ENCODE measurements at places on chromosomes 7 and 10.
A peak's percentile ranks its signal among the peaks of the same experiment; 100 is the strongest.

DNA sequence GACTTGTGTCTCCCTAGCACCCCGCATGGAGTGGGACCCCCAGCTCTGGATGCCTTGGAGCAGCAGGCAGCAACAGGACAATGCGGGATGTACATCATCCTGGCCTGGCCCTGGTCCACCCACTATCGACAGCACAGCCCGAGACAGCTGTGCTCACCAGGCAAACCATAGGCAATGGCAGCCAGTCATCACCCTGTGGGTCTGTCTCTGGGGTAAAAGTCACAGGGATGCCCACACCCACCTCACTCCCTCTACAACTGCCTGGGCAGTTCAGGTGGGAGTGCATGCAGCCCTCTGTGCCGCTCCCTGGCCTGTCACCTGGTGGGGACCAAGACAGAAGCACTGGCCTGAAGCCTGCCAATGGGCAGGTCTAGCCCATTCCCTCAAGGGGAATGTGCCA lies 147.8 kb downstream of the GRID1 start:
- DNase-seq, result no peak

DNA sequence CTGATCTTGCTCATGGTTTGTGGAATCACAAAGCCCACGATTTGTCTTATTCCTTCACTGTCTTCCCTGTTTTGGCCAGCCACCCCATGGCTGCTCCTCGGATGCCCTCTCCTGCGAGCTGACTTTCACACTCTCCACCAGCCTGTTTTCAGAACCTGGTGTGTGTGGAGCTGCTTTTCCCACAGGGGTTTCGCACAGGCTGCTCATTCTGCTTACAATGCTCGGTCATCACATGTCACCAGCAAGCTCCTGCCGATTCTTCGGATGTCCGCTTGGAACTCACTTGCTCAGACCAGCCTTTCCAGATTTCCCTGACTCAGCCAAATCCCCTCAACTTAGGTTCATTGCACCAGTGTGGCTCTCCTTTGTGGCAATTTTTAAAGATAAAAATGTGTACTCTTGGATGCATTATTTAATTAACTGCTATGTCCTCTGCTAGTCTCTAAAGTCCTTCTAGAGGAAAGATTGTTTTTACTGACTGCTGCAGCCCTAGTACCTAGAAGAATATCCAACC lies 1018.6 kb upstream of the LRRTM3 start:
- DNase-seq, result no peak

GRCh38 chr10:121457729-121458128 lies 140.5 kb downstream of the FGFR2 start:
- no peak for DNase-seq

- peak; percentile 20 for DNase-seq
These were observed 8.1 kb downstream of the MXI1 start for GRCh38 chr10:110215286-110216170.

DNA sequence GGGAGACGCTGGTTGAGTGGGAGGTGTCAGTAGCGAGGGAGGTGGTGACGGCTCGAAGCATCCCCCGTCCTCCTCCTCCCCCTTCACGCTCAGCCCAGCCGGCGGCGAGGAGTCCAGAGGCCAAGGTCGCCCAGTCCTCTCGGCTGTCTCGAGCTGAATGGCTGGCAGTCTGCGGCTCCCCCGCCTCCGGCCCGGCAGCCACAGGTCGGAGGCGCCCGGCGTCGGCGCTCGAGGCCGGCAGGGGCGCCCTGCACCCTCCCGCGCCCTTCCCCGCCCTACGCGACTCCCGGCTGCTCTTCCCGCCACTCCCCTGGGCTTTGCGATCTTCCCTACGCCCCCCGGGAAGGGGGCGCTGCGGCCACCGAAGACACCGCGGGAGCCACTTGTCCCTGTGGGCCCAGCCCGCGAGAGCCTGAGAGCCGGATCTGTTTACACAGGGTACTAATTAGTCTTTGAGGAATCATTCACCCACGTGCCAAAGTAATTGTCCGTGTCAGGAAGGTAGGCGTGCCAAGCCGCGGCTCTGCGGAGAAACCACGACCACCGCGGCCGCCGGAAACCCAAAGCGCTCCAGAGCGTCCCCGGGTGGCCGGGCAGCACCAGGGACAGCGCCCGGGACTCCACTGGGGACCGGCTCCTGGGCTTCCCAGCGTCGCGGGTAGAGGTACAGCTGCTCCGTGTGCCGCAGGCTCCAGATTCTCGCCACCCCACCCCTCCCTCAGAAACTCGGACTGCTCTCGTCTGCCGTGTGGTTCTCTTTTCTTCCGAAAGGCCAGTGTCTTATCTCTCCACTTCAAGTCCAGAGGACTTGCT lies at the start of gene NXPH1:
Gene NXPH1 (plus strand): TSS at position 133 of the 813 bp plus-strand sequence.
- no peak for DNase-seq

DNA sequence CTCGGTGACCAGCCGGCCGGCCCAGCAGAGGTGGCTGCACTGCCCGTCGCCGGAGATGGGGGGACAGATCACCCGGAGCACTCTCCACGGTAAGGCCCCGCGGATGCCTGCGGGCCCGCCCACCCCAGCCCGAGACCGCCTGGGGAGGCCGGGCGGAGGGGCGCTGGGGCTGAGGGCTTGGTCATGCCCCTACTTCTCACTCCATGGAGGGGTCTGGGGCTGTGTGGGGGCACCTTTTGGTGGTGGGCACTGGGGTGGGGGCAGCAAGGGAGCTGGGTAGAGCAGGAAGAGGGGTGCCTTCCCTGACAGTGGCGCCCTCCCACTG lies 61.8 kb downstream of the NEURL1 start:
- DNase-seq, result no peak

- DNase-seq, result no peak
These were observed 41.8 kb downstream of the JCAD start for GRCh38 chr10:30017556-30017955.

DNA sequence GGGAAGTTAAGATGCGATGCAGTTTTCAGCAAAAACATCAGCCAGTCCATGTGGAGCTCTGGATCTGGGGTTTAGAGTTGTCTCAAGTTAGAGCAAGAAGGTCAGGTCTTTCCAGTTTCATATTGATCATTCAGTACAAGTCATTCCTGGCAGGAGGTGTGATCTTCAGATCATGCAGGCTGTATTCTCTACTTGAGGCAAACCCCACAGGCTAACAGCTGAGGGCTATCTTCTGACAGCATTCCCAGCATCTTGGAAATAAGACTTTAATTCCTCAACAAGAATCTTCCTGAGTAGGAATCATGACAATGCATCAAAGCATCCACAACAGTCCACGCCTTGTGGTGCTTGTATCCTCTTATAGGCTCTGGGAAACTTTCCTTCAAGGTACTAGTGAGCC lies 94.9 kb upstream of the ZNF438 start:
- DNase-seq, result no peak

- DNase-seq, result no peak
These were observed 3.9 kb upstream of the COL17A1 start for GRCh38 chr10:104089621-104090020.

- DNase-seq, result no peak
These were observed 159.2 kb upstream of the PLXNA4 start for GRCh38 chr7:132735476-132735875.

DNA sequence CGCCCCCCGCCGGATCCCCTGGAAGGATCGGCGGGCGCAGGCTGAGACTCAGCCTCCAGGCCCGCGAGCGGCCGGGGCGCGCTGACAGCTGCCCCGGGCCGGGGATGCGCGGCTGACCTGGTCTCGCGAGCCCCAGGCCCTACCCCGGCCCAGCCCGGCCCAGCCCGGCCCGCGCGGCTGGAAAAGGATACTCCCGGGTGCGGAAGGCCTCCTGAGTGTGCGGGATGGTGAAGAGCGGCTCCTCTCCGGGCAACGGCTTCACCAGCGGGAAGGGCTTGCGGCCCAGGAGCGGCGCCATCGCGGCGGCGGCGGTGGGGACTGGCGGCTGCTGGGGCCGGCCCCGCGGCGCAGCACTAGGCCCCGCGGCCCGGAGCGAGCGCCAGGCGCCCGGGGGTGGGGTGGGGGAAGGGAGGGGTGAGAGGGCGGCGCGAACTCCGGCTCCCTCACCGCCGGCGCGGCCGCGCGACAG lies 423 bp downstream of the BAZ1B start:
- no peak for DNase-seq

- DNase-seq, result no peak
These were observed 53.8 kb upstream of the ITGB8 start for GRCh38 chr7:20276705-20277472.

- DNase-seq, result no peak
These were observed 169.3 kb downstream of the ADRA2A start for GRCh38 chr10:111246136-111246535.

DNA sequence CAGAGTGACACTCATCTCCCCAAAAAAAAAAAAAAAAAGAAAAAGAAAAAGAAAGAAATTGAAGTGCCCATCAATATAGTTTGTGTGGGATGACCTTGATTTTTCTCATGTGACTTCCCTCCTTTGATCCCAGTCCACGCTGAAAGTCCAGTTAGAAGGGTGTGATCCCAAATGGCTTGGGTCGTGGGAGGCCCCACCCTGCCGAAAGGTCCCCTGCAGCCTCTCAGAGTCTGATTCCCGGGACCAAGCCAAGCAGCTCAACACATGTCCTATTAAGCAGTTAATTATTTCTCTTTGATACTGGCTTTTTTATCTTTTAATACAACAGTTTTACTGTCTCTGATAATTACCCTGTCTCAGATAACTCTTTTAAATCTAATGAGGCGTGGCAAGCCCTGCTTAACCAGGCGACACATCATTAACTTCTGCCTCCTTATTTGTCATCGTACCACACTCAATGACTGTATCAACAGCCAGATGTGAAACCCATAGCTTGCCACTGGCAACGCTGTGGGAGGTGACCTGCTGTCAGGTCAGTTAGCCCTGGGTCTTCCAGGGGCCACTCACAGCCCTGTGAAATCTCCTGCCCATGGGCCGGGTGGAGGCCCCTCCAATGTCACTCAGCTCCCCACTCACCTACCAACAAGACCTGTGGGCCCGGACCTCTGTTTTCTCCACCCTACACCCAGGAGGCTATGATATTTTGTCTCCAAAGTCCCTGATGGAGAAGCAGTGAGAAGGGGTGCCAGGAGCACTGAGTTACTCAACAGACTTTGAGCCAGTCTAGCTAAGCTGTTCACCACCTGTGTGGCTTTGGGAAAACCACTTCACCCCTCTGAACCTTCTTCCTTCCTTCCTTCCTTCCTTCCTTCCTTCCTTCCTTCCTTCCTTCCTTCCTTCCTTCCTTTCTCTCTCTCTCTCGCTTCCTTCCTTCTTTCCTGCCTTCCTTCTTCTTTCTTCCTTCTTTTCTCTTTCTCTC lies 110.0 kb upstream of the SFMBT2 start:
- DNase-seq, result no peak

DNA sequence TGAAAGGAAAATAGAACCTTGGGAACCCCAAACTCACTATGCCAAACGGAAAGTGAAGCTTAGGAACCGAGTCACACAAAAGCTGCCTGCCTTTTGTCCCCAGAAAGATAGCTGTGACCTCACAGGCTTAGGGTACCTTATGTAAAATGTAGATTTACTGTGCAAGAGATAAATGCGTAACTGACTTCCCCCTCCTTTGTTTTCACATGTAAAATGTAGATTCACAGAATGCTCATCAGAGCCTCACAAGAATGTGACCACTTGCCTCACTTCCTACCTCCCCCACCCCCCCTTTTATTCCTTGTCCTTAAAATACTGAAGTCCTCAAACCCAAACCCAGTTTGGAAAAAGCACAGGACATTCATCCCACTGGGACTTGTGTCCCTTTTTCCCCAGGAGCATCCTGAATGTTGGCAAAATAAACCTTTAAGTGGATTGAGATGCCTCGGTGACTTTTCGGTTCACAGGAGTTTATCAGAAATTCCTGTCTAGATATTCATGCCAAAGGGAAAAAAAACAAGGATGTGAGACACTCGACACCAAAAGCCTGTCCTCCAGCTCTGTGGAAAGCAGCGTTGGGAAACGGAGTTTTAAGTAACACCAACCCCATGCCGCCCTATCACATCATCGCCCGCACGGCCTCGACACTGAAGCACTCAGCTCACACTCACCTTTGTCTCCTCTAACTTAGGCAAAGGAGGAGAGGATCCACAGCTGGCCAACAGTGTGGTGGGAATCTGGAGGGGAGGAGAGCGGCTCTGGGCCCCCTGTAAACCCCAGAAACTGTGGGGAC lies 45.9 kb downstream of the SVIL start:
- no peak for DNase-seq

DNA sequence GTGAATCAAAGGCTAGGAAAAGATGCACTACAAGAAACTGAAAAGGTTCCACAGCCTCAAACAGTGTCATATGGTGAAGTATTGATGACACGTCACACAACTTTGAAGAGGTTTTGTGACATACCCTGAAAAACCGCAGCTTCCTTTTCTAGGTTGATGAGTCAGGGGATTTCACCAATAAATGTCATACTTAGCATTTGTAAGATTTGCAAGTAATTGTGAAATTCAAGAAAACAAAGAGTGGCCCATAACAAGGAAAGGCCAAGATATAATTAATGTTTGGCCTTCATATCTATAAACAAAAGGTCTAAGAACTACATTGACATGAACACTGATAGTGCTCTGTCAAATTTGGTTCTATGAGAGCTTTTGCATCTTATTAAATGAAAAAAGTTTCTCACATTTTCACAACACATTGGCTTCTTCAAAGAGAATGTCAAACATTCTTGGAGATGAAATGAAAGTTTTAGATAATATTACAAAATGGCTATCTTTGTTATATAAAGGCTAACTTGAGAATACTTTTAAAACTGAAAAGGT lies 62.0 kb upstream of the NAMPT start:
- peak; percentile 67 for DNase-seq

GRCh38 chr7:88212918-88213317 lies 6.9 kb downstream of the SRI start:
- no peak for DNase-seq

GRCh38 chr7:153190452-153190851 lies 430.9 kb downstream of the ACTR3B start:
- DNase-seq, result no peak

DNA sequence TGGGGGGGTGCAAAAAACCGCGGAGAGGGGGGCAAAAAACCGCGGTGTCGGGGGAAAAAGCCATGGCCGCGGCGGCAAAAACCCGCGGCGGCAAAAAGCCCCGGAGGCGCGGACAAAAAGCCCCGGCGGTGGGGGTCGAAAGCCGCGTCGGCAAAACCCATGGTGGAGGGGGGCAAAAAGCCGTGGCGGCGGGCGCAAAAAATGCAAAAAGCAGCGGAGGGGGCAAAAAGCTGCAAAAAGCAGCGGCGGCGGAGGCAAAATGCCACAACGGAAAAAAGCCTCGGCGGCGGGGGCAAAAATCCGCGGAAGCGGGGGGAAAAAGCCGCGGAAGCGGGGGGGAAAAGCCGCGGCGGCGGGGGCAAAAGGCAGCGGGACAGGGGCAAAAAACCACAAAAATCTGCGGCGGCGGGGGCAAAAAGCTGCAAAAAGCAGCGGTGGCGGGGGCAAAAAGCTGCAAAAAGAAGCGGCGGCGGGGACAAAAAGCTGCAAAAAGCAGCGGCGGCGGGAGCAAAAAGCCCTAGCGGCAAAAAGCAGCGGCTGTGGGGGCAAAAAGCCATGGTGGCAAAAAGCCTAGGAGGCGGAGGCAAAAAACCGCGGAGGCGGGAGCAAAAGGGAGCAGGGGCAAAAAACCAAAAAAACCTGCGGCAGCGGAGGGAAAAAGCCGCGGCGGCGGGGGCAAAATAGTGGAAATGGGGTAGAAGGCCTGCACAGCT lies 418.9 kb downstream of the ZNF716 start:
- no peak for DNase-seq

- no peak for DNase-seq
These were observed 214.8 kb upstream of the CTBP2 start for GRCh38 chr10:125375210-125375609.

Measured in CD4-positive, alpha-beta T cell treated with Interleukin-15 for 1 hour (primary cell).